ENCODE measurements at places on chromosomes 4 and X.

DNA sequence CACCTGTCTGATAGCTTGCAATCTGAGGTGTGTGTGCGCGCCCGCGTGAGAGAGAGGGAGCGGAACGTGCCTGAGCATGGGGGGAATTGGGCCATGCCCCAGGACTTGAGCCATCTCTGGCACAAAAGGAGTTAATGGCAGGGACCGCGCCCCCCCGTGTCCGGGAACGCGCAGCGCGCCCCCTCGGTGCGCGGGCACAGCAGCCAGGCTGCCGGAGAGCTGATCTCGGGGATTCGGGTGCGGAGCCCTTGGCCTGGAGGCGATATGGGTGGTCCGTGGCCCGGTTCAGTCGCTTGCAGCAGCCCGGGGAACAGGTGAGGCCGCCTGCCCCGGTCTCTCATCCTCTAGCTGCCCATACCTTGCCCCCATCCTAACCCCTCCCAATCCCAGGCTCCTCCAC is at the start of gene NLGN3:
TSS of gene NLGN3 (plus strand) at position 191 of the 400 bp plus-strand sequence. CDS start 2,909 bp downstream, outside the sequence.
- no peak for DNase-seq

GRCh38 chrX:24741330-24741729 is 47.6 kb downstream of the POLA1 start:
- no peak for DNase-seq

- no peak for DNase-seq
Observed at GRCh38 chr4:36208893-36209473, 35.3 kb downstream of the ARAP2 start.

- DNase-seq, result no peak
Observed at GRCh38 chrX:30144221-30144620, 71.1 kb upstream of the MAGEB2 start.

DNA sequence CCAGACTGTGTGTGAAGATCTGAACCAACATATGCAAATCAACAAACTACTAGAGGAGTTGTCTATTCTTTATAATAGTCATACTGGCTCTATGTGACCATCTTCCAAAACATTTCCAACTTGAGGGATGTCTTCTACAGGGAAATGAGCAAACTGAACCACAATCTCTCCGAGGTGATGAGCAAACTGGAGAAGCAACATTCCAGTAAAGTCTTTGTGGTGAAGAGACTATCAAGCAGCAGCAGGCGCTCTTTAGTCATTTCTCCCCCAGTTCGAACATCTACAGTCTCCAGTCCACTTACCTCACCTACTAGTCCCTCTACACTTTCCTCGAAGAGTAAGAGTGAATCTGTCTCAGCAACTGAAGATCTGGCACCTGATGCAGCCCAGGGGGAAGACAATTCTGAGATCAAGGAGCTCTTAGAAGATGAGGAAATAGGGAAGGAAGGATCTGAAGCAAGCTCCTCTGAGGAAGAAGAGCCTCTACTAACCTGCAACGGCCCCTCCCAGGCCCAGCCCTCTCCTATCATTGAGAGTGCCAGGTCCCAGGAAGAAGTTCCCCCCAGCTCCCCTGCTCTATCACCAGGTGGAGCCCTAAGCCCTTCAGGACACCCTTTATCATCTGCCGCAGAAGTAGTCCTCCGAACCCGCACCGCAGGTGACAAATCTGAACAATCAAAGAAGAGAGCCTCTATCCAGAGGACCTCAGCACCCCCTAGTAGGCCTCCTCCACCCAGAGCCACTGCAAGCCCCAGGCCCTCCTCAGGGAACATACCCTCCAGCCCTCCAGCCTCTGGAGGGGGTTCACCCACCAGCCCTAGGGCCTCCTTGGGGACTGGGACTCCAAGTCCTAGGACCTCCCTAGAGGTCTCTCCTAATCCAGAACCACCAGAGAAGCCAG is 98.1 kb downstream of the HNRNPD start:
- DNase-seq, result no peak

DNA sequence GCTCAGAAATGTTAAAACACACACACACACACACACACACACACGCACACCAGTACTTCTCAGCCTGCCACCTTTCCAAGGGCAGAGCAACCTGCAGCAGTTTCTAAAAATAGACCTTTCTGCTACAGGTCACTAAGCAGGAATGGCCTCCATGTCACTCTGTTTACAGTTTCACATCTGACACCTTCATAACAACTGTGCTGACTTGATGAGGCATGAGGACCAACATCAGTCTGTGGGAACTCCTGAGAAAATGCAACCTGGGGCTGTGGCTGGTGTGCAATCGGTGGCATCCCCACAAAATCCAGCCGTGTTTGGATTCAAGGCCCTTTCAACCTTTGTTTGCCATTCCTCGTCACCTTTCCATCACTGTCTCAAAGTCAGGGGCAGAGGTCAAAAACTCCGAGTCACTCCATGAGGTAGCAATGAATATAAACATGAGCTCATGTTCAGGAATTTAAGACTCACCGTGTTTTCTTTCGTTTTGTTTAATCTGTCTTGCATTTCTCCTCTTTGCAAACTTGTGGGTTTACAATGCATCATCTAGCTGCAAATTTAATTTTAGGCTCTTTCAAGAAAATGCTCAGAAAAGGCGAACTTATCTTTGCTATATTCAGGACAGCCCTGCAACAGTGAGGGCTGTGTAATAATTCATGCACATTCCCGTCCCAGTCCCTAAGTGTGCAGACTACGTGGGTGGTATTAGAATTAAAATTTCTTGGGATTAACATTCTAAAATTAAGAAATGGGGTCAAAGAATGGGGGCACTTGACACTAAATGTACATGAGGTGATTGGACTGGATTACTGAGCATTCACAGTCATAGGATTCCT is 135.3 kb downstream of the SHROOM3 start:
- no peak for DNase-seq

- no peak for DNase-seq
Observed at GRCh38 chr4:176989186-176989585, 196.5 kb upstream of the VEGFC start.

DNA sequence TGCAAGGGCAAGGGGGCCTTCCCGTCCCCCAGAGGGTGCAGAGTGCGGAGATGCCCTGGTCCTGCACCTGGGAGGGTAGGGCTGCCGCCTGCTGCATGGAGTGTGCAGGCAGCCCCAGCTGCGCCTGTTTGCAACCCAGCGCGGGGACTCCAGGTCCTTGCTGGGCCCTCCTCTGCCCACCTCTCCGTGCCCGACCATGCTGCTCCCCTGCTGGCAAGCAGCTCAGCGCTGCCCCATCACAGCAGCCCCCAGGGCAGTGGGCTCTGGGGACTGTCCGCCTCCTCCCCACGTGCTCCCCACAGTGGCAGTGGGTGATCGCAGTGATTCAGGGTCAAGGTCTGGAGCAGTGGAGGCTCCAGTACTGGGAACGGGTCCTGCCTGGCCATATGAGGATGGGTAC is 5.0 kb upstream of the FBXW7 start:
- no peak for DNase-seq

DNA sequence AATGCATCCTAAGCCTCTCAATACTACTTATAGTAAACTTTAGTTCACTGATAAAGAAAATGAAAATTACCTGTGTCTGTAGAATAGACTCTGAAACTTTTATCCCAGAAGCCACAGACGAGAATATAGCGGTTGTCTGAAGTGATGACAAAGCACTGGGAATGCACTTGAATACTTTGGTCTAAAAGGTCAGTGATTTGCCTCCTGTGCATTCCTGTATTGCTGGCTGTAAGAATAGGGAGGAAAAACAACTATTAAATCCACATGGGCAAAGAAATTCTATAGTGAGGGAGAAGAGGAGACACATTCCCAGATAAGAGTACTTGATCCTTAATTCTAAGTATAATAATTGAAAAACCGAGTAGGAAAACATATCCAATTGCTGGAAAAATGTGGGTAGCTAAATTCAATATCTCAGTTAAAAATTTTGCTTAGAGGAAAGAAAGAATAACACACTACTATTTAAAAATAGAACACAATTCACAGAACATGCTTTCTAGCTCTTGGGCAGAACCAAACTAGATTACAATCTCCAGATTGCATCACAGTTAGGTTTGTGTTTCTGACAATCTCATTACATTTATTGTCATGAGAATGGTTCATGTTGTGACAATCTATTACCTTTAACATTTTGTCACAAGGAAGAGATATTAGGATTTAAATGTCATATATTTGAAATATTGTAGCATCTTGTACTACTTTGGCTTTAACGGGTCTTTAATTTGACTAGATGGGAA is 232.1 kb downstream of the DCLK2 start:
- no peak for DNase-seq

DNA sequence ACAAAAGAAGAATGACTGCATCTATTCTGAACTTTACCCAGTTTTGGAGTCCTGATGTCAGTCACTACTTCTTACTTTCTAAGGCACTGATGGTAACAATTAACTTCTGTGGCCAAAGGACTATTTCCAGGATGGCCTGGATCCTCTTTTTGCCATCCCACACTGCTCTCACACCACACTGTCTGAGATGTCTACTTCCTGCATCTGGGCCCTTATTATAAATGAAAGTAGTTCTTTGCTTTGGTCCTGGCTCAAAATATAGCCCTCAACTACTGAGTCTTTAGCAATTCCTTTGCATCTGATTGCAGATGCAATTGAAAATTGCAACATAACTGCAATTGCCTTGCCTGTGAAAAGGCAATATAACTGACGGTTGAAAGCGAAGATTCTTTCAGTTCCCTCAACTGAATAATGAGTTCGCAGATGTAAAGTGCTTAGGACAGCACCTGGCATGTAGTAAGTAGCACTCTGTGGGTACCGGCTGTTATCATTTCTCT is 44.2 kb downstream of the COQ2 start:
- peak; percentile 98 for DNase-seq

- DNase-seq, result no peak
Observed at GRCh38 chrX:38560776-38561125, 591 bp upstream of the TSPAN7 start.

DNA sequence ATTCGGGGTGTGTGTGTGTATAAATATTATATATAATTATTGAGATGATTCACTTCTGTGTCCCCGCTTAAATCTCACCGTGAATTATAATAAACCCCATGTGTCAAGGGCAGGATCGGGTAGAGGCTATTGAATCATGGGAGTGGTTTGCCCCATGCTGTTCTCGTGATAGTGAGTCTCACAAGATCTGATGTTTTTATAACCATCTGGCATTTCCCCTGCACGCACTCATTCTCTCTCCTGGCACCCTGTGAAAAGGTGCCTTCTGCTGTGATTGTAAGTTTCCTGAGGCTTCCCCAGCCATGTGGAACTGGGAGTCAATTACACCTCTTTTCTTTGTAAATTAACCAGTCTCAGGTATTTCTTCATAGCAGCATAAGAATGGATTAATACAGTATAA is 851.4 kb upstream of the AGA start:
- DNase-seq, result no peak

DNA sequence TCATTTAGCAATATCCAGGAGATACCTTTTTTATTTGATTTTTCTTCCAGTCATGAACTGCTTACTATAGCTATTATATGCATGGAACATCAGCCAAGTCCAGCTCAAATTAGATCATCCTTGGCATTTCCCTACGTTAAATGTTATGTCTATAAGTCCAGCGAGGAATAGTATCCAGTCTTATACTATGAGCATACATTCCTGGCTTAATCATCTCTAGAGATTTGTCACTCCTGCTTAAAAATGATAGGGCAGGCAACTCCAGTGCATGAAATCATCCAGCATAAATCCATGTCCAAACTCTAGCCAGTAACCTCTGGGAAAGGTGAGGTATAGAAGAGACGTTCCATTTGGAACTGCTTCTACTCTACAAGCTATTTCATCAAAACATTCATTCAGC is 126.7 kb upstream of the VCX2 start:
- DNase-seq, result no peak

DNA sequence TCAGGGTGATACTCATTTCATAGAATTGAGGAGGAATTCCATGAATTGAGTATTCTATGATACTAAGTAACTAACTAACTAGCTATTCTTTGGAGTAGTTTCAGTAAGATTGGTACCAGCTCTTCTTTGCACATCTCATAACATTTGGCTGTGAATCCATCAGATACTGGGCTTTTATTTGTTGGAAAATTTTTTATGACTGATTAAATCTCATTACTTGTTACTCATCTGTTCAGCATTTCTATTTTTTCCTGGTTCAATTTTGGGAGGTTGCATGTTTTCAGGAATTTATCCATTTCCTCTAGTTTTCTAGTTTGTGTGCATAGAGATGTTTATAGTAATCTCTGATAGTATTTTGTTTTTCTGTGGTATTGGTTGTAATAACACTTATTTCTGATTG is 70.8 kb upstream of the FREM3 start:
- no peak for DNase-seq

GRCh38 chr4:136855886-136856285 is 676.4 kb downstream of the PCDH18 start:
- DNase-seq, result no peak

DNA sequence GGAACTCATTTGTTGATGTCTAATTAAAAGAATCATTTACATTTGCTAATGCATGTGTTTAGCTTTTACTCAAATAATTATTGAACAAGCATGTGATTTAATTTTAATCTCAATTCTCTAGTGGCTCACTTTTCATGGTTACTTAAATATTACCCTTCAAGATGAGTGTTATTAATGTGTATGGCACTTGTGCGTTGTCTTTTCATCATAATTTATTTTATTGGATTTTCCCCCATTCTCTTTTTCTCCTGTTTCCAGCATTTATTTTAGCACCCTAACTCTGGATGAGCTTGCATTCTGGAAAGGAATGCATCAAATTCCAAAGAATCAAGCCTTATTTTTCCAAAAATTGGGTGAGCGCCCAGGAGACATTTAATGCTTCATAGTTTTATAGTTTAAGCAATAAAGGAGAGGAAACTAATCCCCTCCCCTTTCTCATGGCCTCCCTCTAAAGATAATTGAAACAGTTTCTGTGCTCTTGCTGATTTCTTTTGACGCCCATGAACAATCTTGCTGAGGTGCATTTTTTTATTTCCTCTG is 191.1 kb upstream of the FAT4 start:
- no peak for DNase-seq

DNA sequence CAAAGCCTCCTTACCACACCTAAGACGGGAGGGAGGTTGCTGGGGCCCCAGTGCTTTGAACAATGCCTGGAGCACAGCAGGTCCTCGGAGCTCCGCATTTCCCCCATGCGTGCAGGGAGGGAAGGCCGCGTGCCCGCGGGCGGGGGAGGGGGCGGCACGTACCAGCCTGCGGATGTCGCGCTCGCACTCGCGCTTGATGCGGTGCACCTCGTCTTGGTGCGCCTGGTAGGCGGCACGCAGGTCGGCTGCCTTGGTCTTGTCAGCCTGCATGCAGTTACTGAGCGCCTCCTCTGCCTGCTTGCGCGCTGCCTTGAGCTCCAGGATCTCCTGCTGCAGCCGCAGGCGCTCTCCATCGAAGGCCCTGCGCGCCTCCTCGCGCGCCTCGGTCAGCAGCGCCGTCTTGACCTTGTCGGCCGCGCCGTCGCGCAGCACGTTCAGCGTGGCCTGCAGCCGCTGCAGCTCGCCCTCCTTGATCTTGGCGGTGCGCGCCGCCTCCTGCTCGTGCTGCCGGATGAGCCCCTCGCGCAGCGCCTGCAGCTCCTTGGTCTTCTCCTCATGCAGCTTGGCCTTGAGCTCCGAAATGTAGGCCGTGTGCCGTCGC is 87.2 kb upstream of the C4orf50 start:
- DNase-seq, result no peak

All from SIG-M5 (cell line).